ENCODE measurements at places on chromosomes 3 and 15.

DNA sequence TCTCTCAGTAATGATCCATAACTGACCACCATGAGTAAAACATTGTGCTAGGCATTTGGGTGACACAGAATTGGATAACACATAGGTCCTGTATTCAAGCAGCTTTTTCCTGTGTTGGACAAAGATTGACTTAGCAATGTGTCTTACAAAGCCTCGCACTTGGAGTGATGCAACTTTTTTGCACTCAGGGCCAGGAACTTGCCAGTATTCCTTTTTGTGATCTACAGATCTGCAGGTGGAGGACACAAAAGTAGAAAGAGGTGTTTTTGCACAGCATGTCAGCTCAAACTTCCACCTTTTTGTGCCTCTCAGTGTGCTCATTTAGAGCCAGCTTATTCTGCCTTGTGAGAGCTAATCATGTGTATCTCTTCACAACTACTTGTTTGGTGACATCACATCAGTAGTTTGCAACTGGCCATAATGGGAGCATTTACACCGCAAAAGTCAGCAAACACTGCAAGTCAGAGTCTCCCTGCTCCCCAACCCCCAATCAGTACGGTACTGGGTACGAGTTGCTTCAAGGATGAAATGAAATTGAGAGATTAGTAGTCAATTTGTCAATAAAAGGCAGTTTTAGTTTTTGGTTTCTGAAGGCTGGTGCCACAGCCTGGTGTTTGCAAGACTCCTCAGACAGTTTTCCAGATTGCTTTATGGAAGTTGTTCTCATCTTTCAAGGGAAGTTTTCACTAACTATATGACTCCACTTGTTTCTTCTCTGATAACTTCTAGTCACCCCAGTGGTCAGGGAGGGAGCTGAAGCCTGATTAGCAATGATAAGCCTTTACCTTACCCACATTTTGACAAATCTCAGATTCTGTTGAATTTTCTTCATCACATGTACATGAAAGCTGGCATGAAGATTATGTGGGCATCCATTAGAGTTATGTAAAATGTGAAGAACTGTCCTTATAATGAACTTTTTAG, 149.1 kb downstream of the PDCD6IP start:
- no peak for DNase-seq

- DNase-seq, result no peak
Observed at GRCh38 chr3:14929310-14930074, 17.9 kb upstream of the NR2C2 start.

GRCh38 chr15:77034695-77035489, 36.0 kb downstream of the TSPAN3 start:
- no peak for DNase-seq

- no peak for DNase-seq
Observed at GRCh38 chr3:121690777-121691405, 30.2 kb upstream of the HCLS1 start.

GRCh38 chr3:99418209-99418635, 220.2 kb upstream of the COL8A1 start:
- DNase-seq, result no peak

DNA sequence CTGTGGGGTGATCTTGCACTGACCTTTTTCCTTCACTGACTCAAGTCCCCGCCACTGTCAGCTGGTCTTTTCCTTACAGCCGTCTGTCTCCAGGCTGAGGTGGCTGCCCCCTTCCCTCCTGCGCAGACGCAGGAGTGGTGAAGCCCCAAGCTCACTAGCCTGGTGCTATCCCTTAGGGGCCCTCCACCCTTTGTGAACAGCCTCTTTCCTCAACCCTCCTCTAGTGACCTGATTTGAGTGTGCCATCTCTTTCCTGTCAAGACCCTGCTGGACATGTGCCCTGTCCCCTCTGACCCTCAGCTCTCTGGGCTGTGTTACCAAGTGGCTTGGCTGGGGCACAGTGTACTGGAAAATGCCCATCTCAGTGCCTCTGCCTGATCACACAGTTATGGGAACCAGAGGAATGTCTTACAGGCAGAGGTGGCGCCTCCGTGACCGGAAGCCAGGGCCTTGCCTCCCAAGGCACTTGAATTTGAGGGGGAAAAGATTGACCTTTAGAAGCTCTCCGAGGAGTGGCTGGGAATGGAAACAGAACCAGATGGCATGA, 8.7 kb downstream of the KBTBD13 start:
- no peak for DNase-seq

DNA sequence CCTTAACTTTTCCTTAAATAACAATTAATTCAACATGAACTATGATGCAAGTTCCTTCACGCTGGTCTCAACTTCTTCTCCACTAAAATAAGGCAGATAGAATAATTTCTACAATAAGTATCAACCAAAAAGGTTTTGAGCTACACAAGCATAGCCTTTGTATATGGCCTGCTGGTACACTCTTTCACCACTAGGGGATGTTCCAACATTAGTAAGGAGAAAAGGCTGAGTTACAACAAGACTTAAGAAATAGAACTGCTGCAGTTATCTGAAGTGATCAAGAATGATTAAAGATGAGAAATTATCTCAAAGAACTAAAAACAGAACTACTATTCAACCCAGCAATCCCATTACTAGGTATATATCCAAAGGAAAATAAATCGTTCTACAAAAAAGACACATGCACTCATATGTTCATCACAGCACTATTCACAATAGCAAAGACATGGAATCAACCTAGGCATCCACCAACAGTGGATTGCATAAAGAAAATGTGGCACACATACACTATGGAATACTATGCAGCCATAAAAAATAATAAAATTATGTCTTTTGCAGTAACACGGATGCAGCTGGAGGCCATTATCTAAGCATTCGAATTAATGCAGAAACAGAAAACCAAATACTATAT, 14.4 kb downstream of the ATP13A3 start:
- no peak for DNase-seq

DNA sequence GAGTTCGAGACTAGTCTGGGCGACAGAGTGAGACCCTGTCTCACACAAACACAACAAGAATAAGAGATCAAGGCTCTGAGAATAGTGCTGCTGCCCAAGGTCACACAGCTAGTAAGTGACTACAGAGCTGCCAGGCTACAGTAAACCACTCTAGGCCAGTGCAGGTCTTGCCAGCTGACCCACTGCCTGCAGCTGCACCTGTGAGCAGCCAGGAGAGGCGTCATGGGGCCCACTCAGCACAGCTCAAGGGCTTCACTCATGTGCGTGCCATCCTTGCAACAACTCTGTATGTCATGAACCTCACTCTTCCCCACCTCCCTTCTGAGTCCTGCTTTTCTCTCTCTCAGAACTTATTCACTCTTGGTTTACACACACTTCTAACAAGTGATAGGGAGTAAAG, 176.7 kb downstream of the SMAD6 start:
- DNase-seq, result no peak

- peak; percentile 91 for DNase-seq
Observed at GRCh38 chr3:197749601-197750395, at the start of gene FYTTD1. Gene FYTTD1, plus strand, starts transcription at chr3:197749883. Its CDS starts 89 bp downstream, at chr3:197749972.

GRCh38 chr3:129988429-129988828, 13.9 kb downstream of the TRH start:
- DNase-seq, result no peak

GRCh38 chr3:99579246-99579645, 59.1 kb upstream of the COL8A1 start:
- DNase-seq, result no peak

GRCh38 chr15:92629975-92630626, 25.5 kb downstream of the FAM174B start:
- DNase-seq, result no peak

DNA sequence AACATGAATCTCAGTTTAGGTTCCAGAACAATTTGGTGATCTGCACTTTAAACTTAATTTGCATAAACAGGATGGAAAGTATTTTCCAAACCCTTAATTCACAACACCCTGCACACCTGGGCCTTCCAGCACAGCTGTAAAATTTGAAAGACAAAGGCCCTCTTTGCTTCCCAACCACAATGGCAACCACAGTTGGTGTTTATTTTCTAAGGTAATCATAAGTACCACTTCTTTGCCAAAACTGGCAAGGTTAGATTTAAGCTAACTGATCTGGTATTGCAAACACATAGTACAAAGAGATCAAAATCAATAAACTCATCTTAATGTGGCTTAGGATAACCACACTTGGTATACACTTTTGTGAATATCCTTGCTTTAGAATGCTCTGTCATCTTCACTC, 4.1 kb downstream of the LRIG1 start:
- no peak for DNase-seq

DNA sequence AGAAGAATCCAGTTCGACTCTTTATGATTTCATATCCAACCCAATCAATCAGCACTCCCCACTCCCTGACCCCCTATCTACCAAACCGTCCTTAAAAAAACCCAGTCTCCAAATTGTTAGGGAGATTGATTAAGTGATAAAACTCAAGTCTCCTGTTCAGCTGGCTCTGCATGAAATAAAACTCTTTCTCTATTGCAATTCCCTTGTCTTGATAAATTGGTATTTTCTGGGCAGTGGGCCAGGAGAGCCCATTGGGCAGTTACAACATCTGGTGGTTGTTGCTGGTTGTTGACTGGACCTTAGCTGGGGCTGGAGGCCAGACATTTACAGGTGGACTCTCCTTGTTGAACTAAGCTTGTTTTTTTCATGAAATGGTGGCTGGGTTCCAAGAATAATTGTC, 642.3 kb downstream of the ROBO2 start:
- no peak for DNase-seq

DNA sequence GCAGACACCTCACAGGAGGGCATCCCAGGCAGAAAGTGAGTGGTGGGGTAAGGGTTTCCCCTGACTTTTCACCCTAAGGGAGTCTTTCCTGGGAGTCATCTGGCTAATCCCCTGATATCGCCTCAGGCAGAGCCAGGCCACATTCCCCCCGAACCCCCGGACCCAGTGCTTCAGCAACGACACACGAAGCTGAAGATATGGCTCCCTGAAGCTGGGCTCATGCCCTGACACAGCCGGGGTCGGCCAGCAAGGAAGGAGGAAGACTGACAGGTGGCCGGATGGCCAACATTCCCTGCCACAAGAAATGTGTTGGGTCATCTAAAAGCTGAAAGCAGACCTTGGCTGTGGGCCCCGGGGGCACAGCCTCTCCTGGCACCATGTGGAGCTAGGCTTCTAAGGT, 14.4 kb downstream of the CHST13 start:
- DNase-seq, result no peak

- DNase-seq, result peak; percentile 4
Observed at GRCh38 chr15:71115567-71116351, 488 bp downstream of the THSD4 start.

DNA sequence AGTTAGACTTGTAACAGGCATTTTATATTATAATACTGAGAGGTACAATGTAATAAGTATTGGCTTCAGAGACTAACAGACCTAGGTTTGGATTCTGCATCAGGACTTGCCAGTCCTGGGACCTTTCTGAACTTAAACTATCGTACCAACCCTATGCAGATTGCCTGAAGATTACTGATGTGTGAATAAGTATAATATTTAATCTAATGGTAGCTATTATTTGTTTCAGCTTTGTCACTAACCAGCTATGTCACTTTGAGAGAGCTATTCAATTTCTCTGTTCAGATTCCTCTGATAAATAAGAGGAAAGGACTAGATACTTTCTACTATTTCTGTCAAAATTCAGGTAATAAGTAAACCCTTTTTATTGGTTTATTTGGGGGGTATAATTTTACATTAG, 184.4 kb upstream of the NECTIN3 start:
- DNase-seq, result no peak

DNA sequence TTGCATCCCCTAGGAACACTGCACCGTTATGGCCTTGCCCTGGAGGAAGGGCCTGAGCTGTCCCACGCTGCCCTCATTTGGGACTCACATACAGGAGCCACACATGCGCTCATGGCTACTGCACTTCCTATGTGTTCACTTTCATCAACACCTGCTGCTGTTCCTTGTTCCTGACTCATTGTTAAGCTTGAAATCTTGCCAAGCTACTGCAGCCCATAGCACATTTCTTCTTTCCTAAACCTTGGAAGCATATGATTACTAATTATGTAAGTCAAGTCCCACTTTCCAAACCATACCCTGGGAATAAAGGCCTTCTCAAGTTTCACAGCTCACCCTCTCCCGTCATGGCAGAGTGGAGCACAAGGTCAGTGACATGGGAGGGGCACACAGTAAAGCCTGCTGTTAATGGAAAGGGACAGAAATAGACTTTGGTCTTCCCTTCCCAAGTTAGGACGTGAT, 307.9 kb downstream of the CLSTN2 start:
- DNase-seq, result no peak

- no peak for DNase-seq
Observed at GRCh38 chr15:78364233-78364632, 24.1 kb downstream of the CRABP1 start.

DNA sequence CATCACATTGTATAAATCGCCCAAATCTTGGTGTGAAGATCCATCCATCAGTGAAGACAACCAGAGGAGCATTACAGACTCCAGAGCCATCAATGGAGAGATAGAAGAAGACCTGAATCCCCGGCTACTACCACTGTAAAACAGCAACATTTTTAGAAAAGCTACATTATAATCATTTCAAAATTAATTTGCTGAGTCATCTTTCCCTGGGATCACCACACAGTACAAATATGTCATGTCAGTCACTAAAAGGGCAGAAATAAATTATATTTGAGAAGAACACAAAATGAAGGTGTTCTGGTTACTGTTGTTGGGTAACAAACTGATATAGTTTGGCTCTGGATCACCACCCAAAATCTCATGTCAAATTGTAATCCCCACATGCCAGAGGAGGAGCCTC, 218.5 kb upstream of the STT3B start:
- DNase-seq, result no peak

- DNase-seq, result no peak
Observed at GRCh38 chr3:60970850-60971249, 280.4 kb downstream of the FHIT start.

- no peak for DNase-seq
Observed at GRCh38 chr15:57091636-57092035, 173.2 kb downstream of the TCF12 start.

GRCh38 chr15:94314639-94315038, 83.3 kb downstream of the MCTP2 start:
- no peak for DNase-seq

GRCh38 chr15:78149805-78150751, 916 bp downstream of the IDH3A start:
- DNase-seq, result no peak

DNA sequence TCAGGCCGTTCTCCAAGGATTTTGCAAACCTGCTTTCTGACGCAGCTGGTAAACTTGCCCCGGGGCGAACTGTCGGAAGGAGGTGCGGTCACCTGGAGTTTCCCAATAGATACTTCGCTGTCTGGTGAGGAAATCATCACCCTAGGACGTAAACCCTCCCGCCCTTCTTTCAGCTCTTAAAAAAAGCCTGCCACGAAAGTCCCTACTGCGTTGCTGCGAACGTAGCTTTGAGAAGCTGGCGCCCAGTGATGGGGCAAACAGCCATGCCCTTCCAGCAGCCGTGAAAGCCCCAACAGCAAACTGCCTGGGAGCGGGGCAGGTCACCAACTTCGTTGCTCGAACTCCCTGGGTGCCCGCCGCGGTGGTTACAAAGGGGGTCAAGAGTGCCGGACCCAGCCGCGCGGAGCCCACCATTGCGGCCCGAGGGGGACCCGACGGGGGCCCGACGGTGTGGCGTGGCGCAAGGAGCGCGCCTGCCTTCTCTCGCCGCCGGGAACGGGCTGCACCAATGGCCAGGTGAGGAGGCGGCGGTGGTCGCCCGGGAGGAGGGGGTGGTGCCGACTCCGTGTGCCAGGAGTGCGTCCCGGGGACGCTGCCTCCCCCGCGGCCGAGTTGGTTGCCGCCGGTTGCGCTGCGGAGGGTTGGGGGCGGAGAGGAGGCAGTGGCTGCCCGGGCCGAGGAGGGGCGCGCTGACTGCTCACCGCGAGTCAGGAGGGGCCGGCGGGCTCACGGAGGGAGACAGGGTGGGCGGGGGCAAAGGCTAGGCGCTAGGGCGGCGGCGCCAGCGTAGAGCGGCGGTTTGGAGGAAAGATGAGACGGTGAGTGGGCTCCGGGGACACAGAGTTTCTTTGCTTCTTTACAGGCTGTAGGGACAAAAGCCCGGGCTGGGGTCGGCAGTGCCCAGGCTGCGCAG, at the start of gene PHLDB2:
Gene PHLDB2 (plus strand): TSS at position 205 of the 913 bp plus-strand sequence. CDS start 24,813 bp downstream, outside the sequence.
- peak; percentile 39 for DNase-seq

All from stimulated activated effector memory CD8-positive, alpha-beta T cell treated with anti-CD3 and anti-CD28 coated beads, Interleukin-12 subunit alpha, Interleukin-12 subunit beta, amount 100 ng/mL, for 72 hours (primary cell).